ENCODE measurements at places on chromosomes 6 and 20. TPM values are rescaled to one million over a fixed set of nuclear protein-coding genes. Genes with fewer than 3 reads are reported as not detected.

- no peak for DNase-seq
- no peaks in the 10 kb centered on the region for H3K4me1 ChIP-seq
- peaks cover 48% of the 10 kb centered on the region for H3K27me3 ChIP-seq
- H3K4me3 ChIP-seq, result no peak overlapping the region
- no peaks in the 10 kb centered on the region for H3K36me3 ChIP-seq
These were observed 170.7 kb downstream of the CDC5L start for GRCh38 chr6:44558024-44558831.

GRCh38 chr6:37826188-37826587, 6.7 kb downstream of the ZFAND3 start:
- DNase-seq, result no peak
- H3K27ac ChIP-seq, result no peak overlapping the region
- peaks cover 22% of the 10 kb centered on the region for H3K36me3 ChIP-seq
- H3K27me3 ChIP-seq, result no peaks in the 10 kb centered on the region

NKAPL gene
- total RNA-seq, result not detected

PSORS1C1 gene
- total RNA-seq, result 11.0 TPM

GRCh38 chr6:155155787-155156447, 107.9 kb upstream of the CLDN20 start:
- H3K27me3 ChIP-seq, result no peaks in the 10 kb centered on the region
- H3K27ac ChIP-seq, result no peak overlapping the region
- peaks cover 35% of the 10 kb centered on the region for H3K4me1 ChIP-seq
- peaks cover 6% of the 10 kb centered on the region for H3K36me3 ChIP-seq
- no peak for DNase-seq
- H3K4me3 ChIP-seq, result no peak overlapping the region

KCNG1 gene
- total RNA-seq, result 6.8 TPM

- no peak overlapping the region for H3K27ac ChIP-seq
- H3K4me1 ChIP-seq, result no peaks in the 10 kb centered on the region
- no peak for DNase-seq
- H3K4me3 ChIP-seq, result no peak overlapping the region
- H3K36me3 ChIP-seq, result no peaks in the 10 kb centered on the region
These were observed 1434.0 kb upstream of the EYS start for GRCh38 chr6:67141005-67141404.

DNA sequence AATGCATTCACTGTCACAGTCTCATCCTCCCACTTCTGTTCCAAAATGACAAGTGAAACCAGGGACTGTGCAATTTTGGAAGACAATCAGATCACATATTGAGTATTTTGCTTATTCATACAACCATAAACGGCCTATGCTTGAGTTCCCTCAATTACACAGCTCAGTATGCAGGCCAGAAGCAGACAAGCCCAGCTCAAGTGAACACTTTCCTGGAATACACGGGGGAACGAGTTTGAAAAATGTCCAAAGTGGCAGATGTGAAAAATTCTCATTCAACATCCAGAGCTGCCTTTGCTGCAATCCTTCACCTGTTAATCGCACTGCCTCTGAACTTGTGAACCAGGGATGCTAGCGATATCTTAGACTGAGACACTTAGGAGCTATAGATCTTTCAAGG, 190.2 kb downstream of the COL9A1 start:
- H3K36me3 ChIP-seq, result no peaks in the 10 kb centered on the region
- H3K4me3 ChIP-seq, result no peak overlapping the region
- no peaks in the 10 kb centered on the region for H3K4me1 ChIP-seq
- H3K27ac ChIP-seq, result no peak overlapping the region
- peaks cover 34% of the 10 kb centered on the region for H3K27me3 ChIP-seq

- H3K4me3 ChIP-seq, result no peak overlapping the region
- H3K27me3 ChIP-seq, result no peaks in the 10 kb centered on the region
- no peak overlapping the region for H3K27ac ChIP-seq
- no peak for DNase-seq
These were observed 178.6 kb upstream of the SCGN start for GRCh38 chr6:25473447-25473846.

DNA sequence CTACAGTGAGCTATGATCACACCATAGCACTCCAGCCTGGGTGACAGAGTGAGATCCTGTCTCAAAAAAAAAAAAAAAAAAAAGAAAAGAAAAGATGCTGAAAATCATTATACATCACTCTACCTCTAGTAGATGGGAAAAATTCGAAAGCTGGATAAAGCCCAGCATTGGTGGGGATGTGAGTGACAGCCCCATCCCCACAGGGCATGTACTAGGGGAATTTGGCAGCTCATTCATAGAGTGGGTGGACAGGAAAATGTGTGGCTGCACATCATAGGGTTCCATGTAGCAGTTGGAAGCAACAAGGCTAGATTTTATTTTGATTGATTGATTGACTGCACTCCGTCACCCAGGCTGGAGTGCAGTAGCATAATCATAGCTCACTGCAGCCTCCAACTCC, 42.0 kb downstream of the MRPL14 start:
- peaks cover 8% of the 10 kb centered on the region for H3K4me1 ChIP-seq
- DNase-seq, result no peak
- no peak overlapping the region for H3K4me3 ChIP-seq

DNA sequence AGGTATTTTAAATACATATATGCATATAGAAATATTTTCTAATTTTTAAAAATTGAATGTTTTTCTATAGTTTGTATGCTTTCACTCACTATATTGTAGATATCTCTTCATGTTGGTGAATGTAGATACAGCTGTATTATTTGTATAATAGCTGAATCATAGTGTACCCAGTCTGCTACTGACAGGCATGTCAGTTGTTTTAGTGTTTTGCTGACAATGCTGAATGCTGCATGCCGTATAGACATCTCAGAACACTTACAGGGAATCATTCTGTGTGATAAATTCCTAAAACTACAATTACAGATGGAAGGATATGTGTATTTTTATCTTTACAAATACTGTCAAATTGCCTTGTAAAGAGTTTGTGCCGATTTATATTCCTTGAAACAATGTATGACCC, 175.4 kb downstream of the SIM1 start:
- no peaks in the 10 kb centered on the region for H3K27me3 ChIP-seq
- peaks cover 11% of the 10 kb centered on the region for H3K4me1 ChIP-seq
- H3K4me3 ChIP-seq, result no peak overlapping the region
- no peak for DNase-seq
- no peak overlapping the region for H3K27ac ChIP-seq

- H3K4me1 ChIP-seq, result peaks cover 21% of the 10 kb centered on the region
- H3K27me3 ChIP-seq, result peaks cover 13% of the 10 kb centered on the region
- peak overlapping the region; percentile 4 for H3K27ac ChIP-seq
- H3K4me3 ChIP-seq, result no peak overlapping the region
- no peak for DNase-seq
These were observed 246.6 kb downstream of the TBXT start for GRCh38 chr6:165920896-165921671.

DNA sequence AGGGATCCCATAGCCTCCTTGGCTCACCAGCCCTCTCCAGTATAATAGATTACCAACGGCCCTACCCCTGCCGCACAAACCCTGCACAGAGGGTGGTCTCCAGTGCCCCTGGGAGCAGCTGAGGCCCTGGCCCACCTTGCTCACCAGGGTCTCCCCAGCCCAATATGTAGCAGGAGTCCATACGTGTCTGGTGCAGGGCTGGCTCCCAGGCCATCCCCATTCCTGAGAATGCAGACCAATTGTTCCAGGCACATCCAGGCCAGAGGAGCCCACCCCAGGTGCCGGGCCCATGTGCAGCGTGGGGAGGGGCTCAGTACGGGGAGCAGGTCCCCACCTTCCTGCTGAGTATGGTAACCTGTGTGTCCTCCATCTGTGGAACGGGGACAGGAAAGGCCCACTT, 251.9 kb downstream of the TAF4 start:
- H3K27me3 ChIP-seq, result peaks cover 88% of the 10 kb centered on the region
- H3K4me3 ChIP-seq, result no peak overlapping the region
- H3K36me3 ChIP-seq, result no peaks in the 10 kb centered on the region
- H3K4me1 ChIP-seq, result no peaks in the 10 kb centered on the region
- no peak overlapping the region for H3K27ac ChIP-seq

GRCh38 chr6:11142296-11143027, 30.9 kb upstream of the ERVFRD-1 start:
- H3K27ac ChIP-seq, result no peak overlapping the region
- peaks cover 6% of the 10 kb centered on the region for H3K36me3 ChIP-seq
- no peaks in the 10 kb centered on the region for H3K27me3 ChIP-seq
- H3K4me1 ChIP-seq, result peaks cover 41% of the 10 kb centered on the region

DNA sequence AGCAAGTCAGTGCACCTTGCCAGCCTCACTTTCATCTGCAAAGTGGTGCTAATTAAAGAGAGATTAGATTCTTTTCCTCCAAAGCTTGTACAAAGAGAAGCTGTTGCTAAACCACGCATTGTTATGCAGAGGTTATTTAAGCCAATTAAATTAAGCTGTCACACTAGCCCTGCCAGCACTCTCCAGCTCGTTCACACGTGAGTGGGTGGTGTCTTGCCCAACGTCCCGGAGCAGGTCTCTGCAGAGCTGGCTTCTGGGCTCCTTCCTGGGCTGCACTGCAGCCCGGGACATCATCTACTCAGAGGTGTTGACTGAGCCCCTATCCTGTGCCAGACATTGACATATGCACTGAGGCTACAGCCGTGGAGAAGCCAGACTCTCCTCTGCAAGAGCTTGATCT, 401.6 kb upstream of the SULF2 start:
- H3K36me3 ChIP-seq, result no peaks in the 10 kb centered on the region
- peaks cover 16% of the 10 kb centered on the region for H3K4me1 ChIP-seq
- H3K27me3 ChIP-seq, result no peaks in the 10 kb centered on the region
- no peak overlapping the region for H3K4me3 ChIP-seq

DNA sequence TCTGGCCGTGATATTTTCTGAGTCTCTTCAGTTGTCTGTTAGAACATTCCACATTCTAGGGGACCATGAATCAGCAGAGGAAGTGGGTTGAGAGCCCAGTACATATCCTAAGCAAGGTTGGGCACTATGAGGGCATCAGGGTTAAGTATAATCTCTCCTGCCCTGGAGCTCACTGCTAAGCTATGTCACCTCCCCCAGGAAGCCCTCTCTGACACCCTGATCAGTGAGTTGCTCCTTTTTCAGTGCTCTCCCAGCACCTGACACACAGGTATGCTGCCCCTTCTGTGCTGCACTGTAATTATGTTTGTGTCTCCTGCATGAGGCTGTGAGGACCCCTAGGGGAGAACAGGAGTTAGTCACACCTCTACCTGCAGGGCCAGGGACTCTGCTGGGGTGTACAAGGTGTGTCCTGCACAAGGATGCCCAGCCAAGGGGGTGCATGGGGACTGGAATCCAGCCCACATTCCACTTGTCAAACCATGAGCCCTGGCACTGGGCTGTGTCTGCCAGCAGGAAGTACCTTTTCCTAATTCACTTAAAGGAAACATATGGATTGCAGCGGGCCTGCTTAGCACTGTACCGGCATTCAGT, 3.9 kb downstream of the RAB44 start:
- H3K36me3 ChIP-seq, result no peaks in the 10 kb centered on the region
- H3K4me3 ChIP-seq, result no peak overlapping the region
- no peak overlapping the region for H3K27ac ChIP-seq
- H3K4me1 ChIP-seq, result peaks cover 11% of the 10 kb centered on the region

DNA sequence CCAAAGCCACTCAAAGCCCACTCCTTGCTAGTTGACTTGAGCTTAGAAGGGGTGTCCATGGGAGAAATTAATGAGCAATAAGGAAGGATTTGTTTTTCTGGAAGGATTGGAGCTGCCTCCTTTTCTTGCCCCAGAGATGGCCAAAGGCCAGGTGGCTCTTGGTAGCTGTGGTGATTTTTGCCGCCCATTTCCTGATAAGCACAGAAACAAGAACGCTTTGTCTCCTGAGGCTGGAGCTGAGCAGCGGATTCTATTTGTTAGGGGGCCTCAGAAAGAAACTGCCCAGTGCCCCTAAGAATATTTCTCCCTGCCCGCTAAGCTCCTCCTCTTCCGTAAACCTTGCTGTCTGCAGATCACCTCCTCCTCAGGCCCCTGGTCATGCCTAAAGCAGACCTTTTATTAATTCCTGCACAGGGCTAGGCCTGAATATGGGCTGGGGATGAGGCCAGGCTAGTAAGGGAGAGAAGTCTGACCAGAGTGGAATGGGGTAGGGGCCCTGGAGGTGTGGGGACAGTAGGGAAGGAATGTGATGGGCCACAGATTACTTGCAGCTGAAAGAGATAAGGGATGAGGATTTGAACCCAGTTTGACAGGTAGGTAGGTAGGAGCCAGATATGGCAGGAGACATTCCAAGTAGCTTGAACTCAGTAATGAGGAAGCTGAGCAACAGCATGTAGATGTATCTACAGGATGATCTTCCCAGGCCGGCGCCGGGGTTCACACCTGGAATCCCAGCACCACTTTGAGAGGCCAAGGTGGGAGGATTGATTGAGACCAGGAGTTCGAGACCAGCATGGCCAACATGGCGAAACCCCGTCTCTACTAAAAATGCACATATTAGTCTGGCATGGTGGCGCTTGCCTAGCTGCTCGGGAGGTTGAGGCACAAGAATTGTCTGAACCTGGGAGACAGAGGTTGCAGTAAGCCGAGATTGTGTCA, 71.2 kb upstream of the NAA20 start:
- H3K27ac ChIP-seq, result peak overlapping the region; percentile 56
- DNase-seq, result peak; percentile 10
- no peaks in the 10 kb centered on the region for H3K27me3 ChIP-seq
- peaks cover 5% of the 10 kb centered on the region for H3K36me3 ChIP-seq
- peaks cover 12% of the 10 kb centered on the region for H3K4me1 ChIP-seq
- no peak overlapping the region for H3K4me3 ChIP-seq

DNA sequence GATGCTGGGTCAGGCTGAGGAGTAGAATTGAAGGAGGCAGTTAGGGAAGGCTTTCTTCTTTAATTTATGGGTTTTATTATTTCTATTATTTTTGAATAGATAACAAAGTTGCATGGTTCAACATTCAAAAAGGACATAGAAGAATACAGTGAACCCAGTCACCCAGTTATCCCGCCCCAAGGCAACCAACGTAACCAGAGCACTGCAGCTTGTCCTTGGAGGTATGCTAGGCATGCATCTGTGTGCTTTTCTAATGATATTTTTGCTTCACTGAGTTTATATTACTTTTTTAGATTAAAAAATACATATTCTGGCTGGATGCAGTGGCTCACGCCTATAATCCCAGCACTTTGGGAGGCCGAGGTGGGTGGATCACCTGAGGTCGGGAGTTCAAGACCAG, 47.4 kb upstream of the DSN1 start:
- peaks cover 8% of the 10 kb centered on the region for H3K36me3 ChIP-seq
- no peak overlapping the region for H3K4me3 ChIP-seq
- DNase-seq, result no peak
- no peaks in the 10 kb centered on the region for H3K4me1 ChIP-seq
- no peaks in the 10 kb centered on the region for H3K27me3 ChIP-seq

VNN1 gene
- total RNA-seq, result 12.4 TPM

EFCAB8 gene
- total RNA-seq, result 1.1 TPM

ACOT13 gene
- 78.9 TPM for total RNA-seq

- no peak for DNase-seq
- H3K4me3 ChIP-seq, result no peak overlapping the region
- no peaks in the 10 kb centered on the region for H3K27me3 ChIP-seq
- no peaks in the 10 kb centered on the region for H3K4me1 ChIP-seq
- no peak overlapping the region for H3K27ac ChIP-seq
These were observed 269.7 kb downstream of the PRL start for GRCh38 chr6:22027040-22027725.

GRCh38 chr20:32635764-32636163, 38.0 kb downstream of the C20orf203 start:
- no peaks in the 10 kb centered on the region for H3K4me1 ChIP-seq
- DNase-seq, result no peak
- no peak overlapping the region for H3K27ac ChIP-seq
- H3K36me3 ChIP-seq, result no peaks in the 10 kb centered on the region
- no peak overlapping the region for H3K4me3 ChIP-seq

All from Calu3 (cell line).